ENCODE measurements at places on chromosomes 7 and 10.

DNA sequence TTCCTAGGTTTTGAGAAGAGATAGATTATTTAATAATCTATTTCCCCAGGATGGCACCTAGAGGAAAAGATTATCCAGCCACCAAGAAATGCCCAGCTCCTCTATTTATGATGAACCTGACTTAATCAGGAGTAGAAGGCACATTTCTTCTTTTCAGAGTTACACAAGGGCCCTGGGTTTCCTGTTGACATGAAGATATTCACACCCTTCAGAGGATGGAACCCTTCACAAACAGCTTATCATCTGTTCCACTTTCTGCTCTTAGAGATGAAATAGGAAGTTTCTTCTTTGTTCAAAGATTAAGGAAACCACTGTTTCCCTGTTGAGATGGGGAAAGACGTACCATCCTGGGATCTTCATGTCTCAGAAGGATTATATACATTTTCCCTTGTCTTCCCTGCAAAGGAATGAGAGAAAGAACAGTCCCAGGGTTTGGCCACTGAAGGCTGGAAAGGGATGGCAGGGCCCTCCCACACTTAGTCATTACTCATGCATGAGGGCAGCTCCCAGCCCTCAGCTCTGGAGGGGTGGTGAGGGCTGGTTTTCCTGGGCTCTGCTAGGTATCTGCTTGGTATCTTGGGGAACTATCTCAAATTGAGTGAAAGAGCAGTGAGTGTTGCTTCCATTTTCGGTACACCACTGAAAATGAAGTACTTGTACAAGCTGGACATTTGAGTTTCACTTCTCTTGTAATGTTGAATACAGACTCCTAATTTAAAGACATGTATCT is 64.0 kb downstream of the MTPAP start:
- no peak for DNase-seq

DNA sequence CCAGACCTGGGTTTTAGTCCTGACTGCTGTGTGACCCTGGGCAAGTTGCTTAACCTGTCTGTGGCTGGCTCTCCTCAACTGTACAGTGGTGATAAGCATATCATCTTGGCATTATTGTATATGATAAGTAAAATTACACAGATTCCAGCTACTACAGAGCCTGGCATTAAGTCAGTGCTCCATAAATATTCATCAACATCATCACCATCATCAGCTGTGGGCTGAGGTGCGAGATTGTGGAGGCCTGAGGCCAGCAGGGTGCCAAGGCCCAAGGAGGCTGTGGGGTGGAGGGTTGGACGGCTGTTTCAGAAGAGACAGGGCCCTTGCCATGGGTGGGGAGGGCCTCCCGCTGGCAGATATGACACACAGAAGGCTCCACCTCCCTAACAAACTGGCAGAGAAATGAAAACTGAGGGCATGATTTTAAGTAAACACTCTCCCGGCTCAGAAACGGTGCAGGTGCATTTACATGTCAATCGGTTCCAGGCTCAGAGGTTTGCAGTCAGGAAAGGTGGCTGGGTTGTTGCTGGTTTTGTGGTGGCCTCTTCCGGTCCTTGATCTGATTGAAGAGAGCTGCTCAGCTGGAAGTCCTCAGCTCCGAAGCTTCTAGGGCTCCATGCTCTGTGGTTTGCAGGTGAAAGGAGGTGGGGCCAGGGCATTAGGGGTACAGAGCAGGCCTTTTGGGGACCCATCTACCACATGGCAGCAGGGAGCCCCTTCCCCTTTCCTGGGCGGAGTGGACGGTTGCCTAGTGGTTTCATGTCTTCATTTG is 10.2 kb downstream of the CRYGN start:
- DNase-seq = peak; percentile 83

DNA sequence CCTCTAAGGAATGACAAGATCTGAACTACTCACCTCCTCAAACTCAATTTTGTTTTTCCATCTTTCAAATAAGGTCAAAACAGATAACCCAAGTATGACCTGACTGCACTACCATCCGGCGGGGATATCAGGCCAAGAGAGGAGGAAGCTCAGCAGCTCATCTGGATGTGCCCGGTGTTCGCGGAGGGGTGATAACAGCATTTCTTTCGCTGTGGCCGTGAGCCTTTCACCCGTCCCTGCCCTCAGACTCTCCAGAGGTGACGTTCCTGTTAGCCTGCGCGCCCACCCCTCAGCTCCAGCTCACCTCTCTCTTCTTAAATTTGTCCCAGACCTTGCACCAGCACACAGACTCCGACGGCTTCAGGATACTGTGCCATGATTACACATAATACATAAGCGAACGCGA is 526 bp downstream of the ZNF248 start:
- DNase-seq = peak; percentile 32

DNA sequence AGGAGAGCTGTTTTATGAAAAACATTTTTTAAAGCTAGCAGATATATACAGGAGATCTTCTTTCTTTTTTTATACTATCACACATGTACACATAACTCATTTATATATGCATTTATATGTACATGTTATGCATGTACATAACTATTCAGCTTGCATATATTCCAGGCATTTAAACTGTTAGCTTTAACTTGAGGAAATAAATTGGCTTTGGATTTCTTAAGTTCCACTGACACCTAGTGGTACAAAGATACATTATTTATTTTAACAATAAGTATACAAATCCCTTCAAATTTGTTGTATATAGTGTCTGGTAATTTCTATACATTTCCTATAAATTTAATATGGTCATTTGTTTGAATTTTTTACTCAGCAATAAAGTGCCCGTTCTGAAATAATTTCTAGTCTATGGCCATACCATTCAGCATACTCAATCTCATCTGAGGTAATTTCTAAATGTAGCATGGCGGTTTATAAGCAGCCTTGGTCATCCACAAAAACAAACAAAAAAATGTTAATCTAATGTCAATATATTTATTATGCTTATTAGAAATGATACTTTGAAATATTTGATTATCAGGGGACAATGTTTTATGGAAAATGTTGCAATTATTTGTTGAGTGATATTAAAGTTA is 11.6 kb downstream of the ZDHHC6 start:
- DNase-seq = peak; percentile 41

DNA sequence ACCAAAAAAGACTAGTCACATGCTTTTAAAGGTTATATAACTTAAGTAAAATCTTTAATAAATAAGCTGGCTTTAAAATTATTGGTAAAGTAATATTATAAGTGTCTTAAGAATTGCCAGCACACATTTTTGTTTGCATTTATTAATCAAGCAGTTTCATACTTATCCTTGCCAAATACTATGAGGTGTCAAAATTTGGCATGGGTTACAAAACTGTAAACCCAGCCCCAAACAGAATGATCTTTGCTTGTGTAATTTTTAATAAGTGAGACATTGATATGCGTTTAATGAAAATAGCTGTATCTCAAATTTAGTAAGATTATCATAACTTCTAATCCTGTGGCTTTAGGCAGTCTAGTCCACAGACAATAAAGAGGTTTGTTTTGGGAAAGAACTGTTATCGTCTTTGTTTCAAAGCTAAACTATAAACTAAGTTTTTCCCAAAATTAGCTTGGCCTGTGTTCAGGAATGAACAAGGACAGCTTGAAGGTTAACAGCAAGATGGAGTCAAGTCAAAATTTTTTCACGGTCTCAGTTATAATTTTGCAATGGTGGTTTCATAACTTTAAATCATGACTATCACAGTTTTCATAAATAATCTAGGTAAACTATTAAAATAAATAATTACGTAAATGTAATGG is 72.8 kb downstream of the ST8SIA6 start:
- DNase-seq = no peak

DNA sequence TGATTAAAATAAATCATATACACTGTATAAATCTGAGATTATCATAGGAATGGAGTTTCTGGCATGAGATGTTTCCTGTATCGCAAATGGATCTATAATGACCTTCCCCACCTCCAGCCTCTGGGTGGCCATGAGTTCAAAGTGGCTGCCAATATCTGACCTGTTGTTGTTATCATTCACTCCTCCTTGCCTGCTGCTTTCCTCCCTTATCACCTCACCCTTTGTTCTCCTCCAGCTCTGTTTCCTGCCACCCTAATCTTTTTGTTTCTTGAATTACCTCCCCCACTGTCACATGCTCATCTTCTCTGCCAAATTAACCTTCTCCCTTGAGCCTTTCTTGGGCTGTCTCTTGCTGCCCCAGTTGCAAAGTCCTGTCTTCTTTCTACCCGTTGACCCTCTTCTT is 12.0 kb downstream of the SCD start:
- no peak for DNase-seq

DNA sequence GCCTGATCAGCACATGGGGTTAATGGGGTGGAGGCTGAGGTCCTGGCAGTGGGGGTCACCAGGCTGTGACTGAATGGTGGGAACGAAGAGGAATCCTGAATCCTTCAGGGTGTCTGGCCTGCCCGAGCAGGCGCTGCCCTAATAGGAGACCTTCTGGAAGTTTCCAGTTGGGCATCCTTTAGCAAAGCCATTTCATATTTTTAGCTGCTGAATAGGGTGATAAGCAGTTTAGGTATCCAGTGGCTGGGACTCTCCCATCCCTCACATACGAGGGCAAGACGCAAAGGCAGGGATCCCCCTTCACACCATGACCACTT is 159.3 kb downstream of the SH3PXD2A start:
- DNase-seq = no peak

- no peak for DNase-seq
Observed at GRCh38 chr7:542713-543500, 23.3 kb upstream of the PDGFA start.

GRCh38 chr10:89414146-89414878 is at the start of gene IFIT5:
Gene IFIT5 (plus strand): TSS chr10:89414568. CDS start chr10:89414799, 231 bp downstream.
- DNase-seq = peak; percentile 79

- no peak for DNase-seq
Observed at GRCh38 chr7:140923358-140924006, 1.2 kb downstream of the BRAF start.

GRCh38 chr10:26358071-26358470 is 80.1 kb upstream of the APBB1IP start:
- no peak for DNase-seq

GRCh38 chr7:1601956-1602355 is 32.1 kb upstream of the PSMG3 start:
- DNase-seq = no peak

DNA sequence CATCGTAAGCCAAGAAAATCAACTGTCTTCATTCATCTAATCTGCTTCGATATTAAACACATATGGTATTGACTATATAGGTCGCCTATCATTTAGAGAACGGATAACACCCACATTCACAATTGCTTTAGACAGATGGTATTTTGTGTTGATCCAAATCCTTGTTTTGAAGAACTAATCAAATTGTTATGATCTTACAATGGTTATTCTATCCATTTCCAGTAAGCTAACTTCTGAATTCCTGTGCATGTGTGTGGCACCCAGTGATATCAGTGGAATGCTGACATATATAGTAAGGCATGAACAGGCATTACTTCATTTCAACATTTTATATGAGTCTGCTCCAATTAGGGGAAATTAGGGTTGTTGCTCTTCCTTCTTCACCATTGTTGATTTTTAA is 98.8 kb downstream of the SEMA3E start:
- DNase-seq = no peak

GRCh38 chr10:127354255-127354654 is 157.9 kb upstream of the INSYN2A start:
- DNase-seq = no peak

DNA sequence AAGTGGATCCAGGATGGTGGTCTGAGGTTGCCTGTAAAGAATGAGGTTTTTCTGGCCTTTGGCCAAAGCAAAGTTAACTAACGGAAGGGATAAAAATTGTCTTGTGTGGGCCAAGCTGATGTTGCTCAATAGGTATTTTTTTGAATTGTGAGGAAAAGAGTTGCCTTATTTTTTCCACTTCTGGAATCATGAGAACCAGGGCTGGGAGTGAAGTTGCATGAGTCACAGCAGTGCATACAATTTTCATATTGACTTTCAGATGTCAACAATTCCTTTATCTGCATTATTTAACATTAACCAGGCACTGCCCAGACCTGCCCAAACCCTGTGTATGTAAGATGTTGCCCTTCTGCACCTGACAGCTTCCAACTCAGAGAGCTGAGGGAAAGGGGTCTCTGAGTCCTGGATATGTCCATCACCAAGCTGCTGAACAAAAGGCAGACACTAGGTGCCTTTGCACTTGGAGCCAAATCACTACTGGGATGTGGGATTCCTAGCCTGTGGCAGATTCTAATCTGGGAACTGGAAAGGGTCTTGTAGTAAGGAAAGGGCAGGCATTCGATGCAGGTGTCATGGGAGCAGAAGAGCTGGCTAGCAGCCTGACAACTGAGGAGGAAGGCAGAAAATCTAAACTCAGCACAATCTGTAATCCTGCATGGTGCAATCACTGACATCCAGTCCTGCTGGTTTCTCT is 52.3 kb upstream of the SLC35B4 start:
- DNase-seq = no peak

All from CD4-positive, alpha-beta T cell treated with Interleukin-17A for 1 hour (primary cell).